ENCODE measurements at places on chromosomes 4 and X.

- DNase-seq = no peak
Observed at GRCh38 chrX:134172588-134173259, 64.3 kb upstream of the CCDC160 start.

GRCh38 chr4:150215601-150216000 lies 137.4 kb downstream of the DCLK2 start:
- DNase-seq = no peak

GRCh38 chr4:52202251-52202779 lies 151.2 kb downstream of the SPATA18 start:
- DNase-seq = no peak

- no peak for DNase-seq
Observed at GRCh38 chr4:88858752-88859151, 161.1 kb upstream of the NAP1L5 start.

- DNase-seq = no peak
Observed at GRCh38 chrX:109873574-109873973, 129.3 kb upstream of the TMEM164 start.

DNA sequence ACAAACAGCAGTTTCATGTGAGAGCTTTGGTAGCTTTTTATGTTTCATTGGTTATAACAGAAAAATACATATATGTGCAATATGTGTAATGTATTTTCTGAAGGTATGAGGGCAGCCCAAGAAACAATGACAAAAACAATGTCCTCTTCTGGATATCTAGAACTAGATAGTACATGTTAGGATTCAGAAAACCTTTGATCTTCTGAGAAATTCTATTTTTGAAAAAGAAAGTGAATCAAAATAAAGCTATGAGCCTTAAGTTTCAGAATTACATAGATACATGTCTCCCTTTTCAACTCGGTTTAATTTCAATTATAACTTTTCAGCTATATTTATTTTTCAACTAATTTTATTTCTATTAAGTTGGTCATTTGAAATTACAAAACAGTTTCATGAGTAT lies 131.9 kb downstream of the REELD1 start:
- no peak for DNase-seq

DNA sequence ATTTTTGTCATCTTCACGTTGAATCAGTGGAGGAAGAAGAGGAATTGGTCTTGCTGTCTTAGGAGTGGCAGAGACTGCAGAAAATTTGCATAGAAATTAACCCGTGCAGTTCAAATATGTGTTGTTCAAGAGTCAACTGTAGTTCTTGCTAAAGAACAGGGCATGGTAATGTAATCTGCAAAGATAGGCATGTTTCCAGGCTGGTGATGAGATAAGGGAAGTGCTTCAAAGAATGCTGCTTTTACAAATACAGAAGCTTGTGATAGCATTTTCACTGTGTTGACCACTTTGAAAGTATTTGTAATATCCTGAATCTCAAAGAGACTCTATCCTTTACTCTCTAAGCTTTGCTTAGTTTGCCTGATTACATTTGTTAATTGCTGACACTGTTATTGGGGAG lies 60.1 kb downstream of the PRRG1 start:
- no peak for DNase-seq

GRCh38 chrX:14832151-14832550 lies 40.7 kb downstream of the FANCB start:
- no peak for DNase-seq

DNA sequence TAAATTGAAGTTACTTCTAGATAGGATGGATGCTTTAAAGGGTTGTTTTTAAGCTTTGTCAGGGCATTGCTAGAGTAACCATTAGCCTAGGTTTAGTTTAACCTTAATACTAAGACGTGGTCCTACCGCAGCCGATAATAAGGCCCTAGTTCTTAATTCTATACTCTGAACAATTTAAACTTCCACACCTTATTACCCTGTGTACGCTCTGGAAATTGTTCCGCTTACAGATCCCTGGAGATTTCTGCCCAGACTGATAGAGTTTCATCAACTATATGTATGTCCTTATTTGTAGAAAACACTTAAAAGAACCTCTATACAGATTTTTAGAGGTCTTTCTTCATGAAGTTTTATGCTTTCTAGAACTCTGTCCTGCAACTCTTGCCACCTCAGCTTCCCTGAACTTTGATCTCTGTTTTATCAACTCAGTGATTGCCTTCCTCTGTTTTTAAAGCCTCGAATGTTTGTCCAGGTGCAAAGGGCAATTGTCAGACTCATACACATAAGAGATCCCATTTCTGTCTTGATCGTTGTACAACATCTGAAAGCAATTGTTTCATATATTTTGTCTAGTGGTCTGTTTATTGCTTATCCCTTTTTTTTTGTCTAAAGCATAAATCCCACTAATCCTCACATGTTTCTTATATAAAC lies 71.1 kb upstream of the VCX start:
- no peak for DNase-seq

- no peak for DNase-seq
Observed at GRCh38 chrX:65757943-65758342, 90.5 kb downstream of the MSN start.

DNA sequence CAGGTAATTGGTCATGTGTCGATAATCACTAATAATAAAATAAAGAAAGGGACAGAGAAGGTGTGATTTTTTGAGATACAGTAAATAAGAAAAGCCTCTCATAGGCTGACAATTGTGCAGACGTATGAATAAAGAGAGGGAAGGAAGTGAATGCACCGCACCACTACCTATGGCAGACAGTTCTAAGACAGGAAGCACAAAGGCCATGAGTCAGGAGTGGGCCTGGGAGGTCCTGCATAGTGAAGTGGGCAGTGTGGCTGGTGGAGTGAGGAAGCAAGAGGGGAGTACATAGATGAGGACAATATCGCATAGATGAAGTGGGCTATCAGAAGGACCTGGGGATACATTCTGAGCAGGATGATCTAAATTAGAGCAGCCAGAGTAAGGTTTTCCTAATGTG lies 75.6 kb downstream of the BMP3 start:
- DNase-seq = no peak

DNA sequence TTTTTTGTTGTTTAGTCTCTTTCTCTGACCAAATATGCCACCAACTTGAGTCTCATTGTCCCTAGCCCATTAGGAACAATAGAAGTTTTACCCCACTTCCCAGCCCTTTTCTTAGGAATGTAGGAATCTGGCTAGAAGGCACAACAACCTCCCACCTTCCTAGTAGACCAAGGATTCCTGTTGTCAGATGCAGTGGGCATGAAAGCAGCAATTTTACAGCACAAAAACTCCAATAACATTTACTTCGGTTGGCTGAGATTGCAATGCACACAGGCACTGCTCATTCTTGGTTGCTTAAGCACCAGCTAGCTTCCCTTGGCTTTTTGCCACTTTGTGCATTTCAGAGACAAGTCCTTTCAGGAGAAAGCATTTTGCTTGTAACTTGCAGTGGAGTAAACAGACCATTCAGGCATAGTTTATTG lies 312.8 kb downstream of the TENM3 start:
- peak; percentile 71 for DNase-seq

DNA sequence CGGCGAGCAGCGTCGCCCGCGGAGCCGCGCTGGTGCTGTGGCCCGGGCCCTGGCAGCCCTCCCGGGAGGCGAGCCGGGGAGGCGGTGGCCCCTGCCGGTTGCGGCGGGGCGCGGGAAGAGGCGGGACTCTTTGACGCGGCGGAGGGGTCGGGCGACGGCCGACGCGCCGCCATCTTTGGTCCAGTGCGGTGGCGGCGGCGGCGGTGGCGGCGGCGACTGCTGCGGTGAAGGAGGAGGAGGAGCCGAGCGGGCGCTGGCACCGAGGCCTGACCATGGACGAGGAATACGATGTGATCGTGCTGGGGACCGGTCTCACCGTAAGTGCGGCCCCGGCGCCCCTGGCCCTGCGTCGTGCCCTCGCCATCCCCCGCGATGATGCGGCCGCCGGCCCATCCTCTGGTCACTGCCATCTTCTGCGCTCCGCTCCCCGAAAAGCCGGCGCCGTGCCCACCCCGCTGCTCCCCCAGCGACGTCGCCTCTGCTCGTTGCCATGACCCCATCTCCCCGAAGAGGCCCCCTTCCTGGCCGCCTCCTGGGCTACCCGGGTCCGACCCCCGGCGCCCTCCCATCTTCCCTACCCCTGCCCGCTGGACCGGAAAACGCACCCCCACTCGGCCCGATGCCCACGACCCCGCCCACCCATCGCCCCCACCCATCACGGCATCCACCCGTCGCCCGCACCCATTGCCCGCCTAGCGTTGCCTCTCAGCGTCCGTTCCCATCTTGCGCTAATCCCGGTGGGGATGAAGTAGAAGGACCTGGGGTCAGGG lies at the start of gene GDI1:
GDI1 (plus strand) TSS at position 172 of the 770 bp plus-strand sequence; CDS start at position 273, 101 bp downstream.
- DNase-seq = no peak

DNA sequence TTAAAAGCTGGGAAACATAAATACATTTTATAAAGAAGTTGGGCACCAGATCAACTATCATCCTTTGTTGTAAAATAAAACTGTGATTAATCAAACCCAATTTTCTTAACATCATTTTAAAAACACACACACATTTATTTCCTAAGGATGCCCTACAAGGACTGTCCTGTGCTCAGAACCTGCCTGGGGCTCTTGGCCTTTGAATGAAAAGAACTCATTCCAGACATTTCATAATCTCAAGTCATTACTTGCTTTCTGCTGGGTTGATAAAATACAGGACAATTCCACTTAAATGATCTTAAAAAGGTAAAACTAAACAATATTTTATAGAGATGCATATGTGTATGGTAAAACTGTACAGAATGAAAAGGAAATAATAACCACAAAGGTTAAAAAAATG lies 2.8 kb downstream of the SH3D19 start:
- DNase-seq = no peak

DNA sequence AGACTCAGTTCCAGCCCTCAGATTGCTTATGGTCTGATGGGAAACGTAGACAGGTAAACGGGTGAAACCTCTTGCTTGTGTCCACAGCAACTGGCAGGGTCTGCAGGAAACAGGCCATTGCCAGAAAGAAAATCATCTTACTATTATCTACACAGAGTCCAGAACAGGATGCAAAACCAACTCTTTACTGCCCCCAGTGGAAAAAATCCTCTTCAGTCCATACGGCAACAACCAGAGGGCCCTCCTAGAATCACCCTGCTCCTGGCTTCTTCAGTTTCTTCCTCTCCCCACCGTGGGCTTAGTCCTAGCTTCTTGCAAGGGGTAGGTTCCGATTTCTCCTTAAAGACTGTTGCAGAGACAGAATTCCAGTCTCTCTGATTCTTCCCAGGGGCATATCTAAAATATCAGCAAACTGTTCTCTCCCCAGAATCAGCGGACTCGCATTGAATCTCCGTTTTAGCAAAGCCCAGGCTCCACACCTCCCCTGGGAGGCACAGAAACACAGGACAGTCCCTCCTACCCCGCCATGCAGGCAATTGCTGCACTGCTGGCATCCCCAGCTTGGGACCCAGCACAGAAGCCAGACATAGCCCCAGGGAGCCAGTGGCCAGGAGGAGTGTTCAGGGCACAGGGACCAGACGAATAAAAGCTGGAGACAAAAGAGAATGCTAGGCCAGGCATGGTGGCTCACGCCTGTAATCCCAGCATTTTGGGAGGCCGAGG lies 41.0 kb upstream of the SH3RF1 start:
- DNase-seq = no peak

DNA sequence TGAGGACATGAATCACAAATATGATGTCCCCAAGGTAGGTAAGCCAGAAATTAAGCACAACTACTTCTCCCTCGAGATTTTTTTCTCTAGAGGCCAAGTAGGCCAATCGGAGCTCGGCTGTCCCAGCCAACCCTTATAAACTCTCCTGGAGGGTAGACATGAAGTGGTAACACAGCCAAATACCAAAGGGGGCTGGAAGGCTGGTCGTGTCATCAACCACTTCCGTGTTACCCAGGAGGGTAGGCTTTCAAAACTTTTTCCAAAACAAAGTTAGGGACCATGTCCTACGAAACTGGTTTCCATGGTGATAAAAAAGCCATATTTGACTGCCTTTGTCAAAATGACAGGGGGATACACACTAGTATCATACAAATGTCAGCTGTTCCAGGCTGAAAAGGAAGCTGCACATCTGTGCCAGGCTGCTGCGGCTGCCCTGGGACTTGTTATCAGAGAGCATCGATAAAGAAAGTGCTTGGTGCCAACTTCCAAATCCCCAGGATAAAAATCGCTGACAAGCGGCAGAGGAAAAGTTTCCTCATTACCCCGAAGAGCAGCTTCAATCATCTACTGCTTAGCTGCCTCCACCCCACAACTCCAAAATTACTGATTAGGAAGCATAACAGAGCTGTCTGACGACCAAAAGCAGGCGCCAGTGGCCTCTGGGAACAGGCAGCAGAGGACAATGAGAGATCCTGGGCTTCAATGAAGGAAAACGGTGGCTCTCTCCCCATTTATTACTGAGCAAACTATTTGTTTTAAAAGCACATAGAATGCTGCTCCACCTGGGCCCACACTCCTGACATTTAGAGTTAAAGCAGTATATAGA lies 20.8 kb downstream of the BCOR start:
- DNase-seq = no peak

- DNase-seq = no peak
Observed at GRCh38 chrX:31209005-31209628, 137.3 kb upstream of the FTHL17 start.

- no peak for DNase-seq
Observed at GRCh38 chr4:113822555-113823290, 61.2 kb upstream of the CAMK2D start.

- DNase-seq = no peak
Observed at GRCh38 chrX:24372021-24372763, 11.8 kb downstream of the SUPT20HL1 start.

DNA sequence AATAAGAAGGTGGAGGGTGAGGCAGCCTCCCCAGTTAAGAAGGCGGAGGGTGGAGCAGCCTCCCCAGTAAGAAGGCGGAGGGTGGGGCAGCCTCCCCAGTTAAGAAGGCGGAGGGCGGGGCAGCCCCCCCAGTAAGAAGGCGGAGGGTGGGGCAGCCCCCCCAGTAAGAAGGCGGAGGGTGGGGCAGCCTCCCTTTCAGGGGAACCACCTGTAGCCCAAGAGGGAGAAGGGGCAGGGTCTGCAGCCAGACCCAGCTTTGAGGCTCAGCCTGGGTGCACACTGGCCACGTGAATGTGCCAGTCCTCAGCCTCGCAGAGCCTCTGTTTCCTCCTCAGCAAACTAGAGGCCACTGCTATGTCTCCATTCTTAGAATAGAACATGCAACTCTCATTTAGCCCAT lies 52.6 kb downstream of the HMX1 start:
- no peak for DNase-seq

GRCh38 chrX:38989076-38989475 lies 187.8 kb downstream of the MID1IP1 start:
- no peak for DNase-seq

DNA sequence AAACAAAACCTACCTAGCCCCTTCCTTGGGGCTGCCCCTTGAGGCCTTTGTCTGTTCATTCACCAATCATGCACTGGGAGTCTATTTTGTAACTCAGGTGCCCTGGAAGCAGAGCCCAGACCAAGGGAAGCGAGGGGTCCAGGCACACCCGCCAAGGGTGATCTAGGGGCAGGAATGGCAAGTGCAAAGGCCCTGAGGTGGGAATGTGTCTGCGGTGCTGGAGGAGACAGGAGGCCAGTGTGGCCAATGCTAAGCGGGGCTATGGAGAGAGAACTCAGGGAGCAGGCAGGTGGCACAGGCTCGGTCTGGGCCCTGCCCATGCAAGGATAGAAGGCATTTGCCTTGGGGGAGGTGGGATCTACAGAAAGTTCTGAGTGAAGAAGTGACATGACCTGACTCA lies 3.5 kb upstream of the SH3BP2 start:
- no peak for DNase-seq

GRCh38 chrX:45851434-45851991 lies 650.8 kb upstream of the DIPK2B start:
- DNase-seq = no peak
